ENCODE measurements at places on chromosomes 2 and 18.

GRCh38 chr2:26459991-26460612 is 17.8 kb downstream of the OTOF start:
- no peak for DNase-seq

- no peak for DNase-seq
These were observed 111.6 kb downstream of the CLIP4 start for GRCh38 chr2:29226808-29227207.

- DNase-seq = peak; percentile 85
These were observed 50.1 kb downstream of the THUMPD2 start for GRCh38 chr2:39728941-39729351.

GRCh38 chr2:45352506-45352905 is 258.6 kb downstream of the SRBD1 start:
- no peak for DNase-seq

DNA sequence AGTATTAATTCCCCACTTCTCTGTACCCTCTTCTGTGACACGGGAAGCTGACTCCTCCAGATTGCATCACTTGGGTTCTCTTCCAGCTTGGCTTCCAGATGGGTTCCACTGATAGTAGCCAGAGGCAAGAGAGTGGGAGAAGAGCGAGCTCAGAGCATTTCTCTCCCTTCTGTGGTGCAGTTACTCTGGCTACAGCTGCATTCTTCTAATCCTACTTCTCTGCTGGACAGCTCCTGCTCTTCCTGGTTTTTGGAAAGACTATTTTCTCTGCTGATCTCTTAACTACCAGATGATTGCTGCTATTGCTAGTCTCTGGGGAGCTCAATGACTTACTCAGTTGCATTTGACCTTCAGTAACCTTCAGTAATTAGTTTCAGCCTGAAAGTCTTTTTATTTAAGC is 187.5 kb upstream of the MAP2 start:
- DNase-seq = no peak

DNA sequence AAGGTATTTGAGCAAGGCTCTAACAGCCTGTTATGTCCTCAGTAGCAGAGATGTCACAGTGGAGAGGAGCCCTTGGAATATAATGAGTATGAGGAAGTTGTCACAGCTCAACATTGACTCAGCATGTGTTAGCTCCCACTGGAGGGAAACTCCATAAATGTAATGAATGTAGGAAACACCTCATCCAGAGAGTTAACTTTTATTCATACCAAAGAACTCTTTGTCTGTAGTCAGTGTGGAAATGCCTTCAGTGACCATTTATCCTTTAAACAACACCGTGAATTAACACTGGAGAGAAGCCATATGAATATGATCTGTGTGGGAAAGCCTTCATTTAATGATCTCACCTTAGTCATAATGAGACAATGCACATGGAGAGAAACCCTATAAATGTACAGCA is 59.7 kb downstream of the CYP1B1 start:
- DNase-seq = no peak

DNA sequence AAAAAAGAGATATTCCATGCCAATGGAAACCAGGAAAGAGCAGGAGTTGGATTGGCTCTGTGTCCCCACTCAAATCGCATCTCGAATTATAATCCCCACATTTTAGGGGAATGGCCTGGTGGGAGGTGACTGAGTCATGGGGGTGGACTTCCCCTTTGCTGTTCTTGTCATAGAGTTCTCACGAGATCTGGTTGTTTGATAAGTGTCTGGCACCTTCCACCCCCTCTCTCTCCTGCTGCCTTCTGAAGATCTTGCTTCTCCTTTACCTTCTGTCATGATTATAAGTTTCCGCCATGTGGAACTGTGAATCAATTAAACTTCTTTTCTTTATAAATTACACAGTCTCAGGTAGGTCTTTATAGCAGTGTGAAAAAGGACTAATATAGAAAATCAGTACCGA is 355.6 kb downstream of the NBAS start:
- DNase-seq = no peak

DNA sequence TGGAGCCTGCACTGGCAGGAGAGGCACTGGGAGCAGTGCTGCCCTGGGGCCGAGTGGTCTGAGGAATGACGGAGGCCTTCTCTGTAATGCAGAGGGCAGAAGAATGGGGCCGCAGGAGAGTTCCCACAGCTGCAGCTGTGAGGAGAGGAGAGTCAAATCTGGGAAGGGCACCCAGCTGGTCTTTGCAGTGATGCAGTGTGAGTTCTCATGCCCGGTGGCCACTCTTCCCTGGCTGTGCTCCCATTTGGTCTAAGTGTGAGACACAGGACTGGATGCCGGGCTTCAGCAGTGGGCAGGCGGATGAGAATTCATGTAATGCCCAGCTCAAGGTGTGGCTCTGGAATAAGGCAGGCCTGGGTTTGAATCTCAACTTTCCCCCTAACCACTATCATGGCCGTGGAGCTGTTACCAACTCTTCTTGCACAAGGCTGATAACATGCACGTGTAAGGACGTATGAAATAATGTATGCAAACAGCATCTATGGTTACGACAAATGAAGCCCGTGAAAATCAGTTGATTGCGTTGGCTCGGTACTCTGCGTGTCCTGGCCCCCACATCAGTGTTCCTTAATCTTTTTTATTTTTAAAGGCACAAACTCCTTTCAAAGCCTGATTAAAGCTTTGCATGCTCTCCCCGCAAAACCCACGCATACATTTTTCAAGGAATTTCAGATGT is 71.6 kb downstream of the ACKR3 start:
- DNase-seq = no peak

DNA sequence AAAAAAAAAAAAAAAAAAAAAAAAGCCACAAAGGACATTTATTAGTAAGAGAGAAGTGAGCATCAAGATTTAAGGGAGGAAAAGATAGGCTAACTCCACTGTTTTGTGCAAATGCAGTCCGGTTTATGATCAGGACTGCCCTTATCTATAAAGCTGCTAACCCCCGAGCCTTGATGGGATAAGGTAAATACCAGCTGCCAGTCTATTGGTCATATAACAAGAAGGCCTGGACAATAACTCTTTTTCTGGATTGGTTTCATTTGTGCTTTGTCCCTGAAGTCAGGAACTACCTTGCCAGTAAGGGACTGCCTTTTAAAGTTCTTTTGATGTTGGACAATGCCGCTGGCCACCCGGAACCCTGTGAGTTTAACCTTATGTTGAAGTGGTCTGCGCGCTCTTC is 15.4 kb downstream of the PTPN4 start:
- DNase-seq = no peak

- DNase-seq = no peak
These were observed 1.1 kb downstream of the COBLL1 start for GRCh38 chr2:164840458-164840929.

DNA sequence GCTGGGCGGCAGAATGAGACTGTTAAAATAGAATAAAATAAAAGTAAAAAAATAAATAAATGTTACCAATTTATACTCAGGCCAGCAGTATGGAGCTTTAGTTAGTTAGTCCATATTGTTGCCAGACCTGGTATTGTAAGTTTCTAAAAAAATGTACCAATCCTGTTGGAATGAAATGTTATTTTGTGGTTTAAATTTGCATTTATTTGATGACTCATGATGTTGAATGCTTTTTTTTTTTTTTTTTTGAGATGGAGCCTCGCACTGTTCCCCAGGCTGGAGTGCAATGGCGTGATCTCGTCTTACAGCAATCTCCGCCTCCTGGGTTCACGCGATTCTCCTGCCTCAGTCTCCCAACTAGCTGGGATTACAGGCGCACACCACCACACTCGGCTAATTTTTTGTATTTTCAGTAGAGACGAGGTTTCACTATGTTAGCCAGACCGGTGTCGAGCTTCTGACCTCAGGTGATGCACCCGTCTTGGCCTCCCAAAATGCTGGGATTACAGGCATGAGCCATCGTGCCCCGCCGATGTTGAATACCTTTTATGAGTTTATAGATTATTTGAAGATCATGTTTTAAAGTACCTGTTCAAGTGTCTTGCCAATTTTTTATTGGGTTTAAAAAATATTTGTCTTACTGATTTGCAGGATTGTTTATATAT is 5.7 kb upstream of the PTPRN start:
- DNase-seq = no peak

- no peak for DNase-seq
These were observed 397.8 kb downstream of the METTL4 start for GRCh38 chr18:2173486-2173885.

DNA sequence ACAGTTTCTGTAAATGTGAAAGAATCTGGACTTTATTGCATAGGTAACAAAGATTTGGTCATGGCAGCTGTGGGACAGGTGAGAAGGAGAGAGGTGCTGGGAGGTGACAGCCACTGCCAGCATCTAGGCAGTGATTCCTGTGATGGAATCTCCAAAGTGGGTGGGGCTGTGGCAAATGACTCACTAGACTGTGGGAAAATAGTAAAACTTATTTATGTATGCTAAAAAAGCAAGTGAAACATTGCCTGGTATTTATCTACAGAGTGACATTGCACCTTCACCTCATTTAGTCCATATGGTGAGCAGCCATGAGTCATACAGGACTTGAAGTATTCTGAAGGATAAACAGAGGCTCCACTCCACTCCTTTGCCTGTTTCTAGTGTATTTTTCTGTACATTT is 145.3 kb upstream of the MEX3C start:
- DNase-seq = no peak

All from Karpas-422 (cell line).